ENCODE measurements at places on chromosomes 12 and 14.

DNA sequence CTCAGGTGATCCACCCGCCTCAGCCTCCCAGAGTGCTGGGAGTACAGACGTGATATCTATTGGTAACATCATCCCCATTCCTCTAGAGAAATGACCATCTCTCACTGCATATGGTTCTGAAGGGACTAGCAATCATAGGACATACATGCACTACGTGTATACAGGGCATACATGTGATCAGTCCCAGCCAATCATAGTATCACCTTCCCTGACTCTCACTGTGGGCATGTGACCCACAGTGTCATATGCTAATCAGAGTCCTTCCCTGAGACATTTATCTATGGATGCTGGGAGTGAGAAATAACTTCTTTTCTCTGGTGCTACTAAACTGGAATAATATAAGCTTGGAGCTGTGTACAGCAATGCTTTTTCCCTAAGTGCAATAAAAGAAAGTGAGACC, 12.1 kb upstream of the FBXW8 start:
- DNase-seq: no peak

DNA sequence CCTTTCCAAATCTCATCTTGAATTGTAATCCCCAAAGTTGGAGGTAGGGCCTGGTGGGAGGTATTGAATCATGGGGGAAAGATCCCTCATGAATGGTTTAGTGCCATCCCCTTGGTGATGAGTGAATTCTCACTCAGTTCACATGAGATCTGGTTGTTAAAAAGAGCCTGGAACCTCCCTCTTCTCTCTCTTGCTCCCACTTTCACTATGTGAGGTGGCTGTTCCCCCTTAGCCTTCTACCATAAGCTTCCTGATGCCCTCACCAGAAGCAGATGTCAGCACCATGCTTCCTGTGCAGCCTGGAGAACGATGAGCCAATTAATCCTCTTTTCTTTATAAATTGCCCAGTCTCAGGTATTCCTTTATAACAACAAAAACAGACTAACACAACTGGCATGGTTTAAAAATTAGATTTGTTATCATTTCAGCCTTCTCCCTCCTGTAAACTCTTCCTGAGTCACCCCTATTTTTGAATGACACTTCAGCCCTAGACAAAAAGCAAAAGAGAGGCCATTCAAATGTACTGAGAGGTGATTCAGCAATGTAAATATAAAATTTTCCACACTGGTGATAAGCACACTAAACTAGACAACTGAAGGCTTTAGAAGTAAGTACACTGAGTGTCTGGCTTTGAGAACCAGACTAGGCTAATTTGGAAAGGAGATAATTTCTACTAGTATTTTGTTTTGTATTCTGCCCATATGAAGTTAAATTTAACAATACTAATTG, 212.1 kb upstream of the ABCD2 start:
- no peak for DNase-seq

- no peak for DNase-seq
Observed at GRCh38 chr12:51705450-51705849, 114.4 kb downstream of the SCN8A start.

DNA sequence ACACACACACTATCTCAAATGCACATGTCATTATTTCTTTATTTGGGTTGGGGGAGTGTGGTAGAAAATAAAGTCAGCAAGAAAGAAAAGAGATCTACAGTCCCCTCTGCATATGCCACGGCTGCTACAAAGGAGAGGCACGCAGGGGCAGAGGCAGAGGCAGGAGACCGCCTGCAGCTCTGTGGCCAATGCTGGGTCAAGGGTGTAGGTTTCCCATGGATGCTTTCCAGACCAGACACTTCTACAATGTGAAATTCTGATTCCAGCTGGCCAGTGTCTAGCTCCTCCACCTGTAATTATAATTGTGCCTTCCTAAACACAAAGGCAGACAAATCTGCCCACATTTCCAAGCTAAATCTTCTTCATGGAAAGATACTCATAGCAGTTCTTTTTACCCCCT, 19.2 kb downstream of the VPS37B start:
- DNase-seq: no peak

DNA sequence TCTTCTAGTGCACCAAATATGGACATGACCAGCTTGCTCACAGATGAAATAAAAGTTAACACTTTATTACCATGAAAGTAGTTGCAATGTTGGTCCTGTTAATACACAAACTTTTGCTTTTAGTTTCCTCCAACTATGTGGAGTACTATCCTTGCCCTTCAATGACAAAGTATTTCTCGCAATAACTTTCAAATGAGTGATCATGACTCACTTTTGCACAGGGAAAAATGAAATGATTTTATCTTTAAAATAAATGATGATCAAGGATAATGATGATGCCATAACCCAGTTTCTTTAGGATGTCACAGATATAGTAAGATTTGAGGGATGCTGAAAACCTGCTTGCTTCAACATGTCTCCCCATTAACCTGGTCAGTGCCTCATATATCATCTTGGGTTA, 254.0 kb upstream of the KITLG start:
- no peak for DNase-seq

DNA sequence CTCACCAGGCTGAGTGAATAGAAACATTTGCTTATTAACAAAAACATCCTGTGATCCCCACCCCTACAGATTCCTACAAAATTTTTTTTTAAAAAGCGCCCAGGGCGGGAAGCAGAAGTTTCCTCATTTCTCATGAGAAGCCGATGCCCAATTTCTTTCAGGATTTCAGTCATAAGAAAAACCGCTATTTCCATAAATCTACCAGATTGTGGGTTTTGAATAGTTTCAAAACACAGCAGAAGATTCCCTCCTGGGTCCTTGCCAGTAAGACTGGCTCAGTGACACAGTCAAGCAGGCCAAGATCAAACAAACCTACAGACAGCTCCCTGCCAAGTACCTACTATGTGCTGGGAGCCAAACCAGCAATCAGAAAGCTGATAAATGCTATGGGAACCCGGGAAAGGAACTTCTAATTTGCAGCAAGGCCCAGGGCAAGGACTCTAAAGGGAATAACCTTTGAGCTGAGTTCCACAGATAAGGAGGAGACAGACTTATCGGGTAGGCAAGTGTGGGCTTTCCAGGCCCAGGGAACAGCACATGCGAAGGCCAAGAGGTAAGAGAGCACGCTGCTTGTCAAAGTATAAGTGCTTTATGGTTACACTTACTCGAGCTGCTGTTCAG, 68.7 kb downstream of the CCDC88C start:
- DNase-seq: peak; percentile 60

- no peak for DNase-seq
Observed at GRCh38 chr12:13390381-13390861, 193.9 kb downstream of the EMP1 start.

DNA sequence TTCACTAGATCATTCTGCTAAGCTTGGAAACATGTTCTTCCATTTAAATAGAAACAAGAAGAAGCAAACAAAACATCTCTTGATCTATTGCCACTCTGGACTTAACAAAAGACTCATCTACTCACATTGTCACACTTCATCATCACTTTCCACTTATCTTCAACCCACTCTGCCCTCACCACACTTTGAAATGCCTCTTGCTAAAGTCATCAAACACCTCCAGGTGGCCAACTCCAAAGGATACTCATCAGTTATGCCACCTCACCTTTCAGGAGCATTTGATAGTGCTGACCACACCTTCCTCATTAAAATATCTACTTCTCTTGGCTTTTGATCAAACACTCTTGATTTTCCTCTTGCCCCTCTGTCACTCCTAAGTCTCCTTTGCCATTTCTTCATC, 7.2 kb downstream of the EFCAB11 start:
- no peak for DNase-seq

- DNase-seq: no peak
Observed at GRCh38 chr12:15497671-15498292, 175.5 kb downstream of the PTPRO start.

DNA sequence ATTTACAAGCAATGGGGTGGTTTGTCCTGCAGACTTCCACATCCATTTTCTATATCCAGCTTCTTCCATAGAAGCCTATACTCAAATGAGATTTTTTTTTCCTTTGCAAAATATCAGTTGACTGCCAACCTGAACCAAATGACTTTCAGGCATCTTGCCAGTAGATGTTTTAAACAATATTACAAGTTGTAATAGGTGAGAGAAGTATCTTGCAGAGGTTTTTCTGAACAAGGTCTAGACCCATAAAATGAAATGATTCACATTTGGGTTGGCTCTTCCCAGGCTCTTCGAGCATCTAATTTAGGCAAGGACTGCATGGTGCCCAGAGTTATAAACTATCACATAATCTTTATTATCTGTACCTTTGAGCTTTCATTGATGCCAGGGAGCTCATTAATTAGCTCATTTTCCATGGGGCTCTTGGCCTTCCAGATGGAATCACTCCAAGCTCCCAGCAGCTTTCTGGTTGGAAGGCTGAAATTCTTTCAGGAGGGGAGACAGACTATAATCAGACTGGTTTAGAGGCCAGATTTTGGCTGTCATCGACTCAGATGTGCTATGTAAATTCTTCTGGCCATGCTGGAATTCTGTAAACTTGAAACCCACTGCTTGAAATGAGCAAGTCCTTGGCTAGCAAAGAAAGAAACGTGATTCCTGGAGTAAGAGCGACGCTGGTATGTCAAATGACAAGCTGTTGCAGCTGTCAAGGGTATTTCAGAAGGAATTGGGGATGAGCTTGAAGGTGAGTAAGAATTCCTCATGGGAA, 32.2 kb upstream of the DICER1 start:
- DNase-seq: no peak

DNA sequence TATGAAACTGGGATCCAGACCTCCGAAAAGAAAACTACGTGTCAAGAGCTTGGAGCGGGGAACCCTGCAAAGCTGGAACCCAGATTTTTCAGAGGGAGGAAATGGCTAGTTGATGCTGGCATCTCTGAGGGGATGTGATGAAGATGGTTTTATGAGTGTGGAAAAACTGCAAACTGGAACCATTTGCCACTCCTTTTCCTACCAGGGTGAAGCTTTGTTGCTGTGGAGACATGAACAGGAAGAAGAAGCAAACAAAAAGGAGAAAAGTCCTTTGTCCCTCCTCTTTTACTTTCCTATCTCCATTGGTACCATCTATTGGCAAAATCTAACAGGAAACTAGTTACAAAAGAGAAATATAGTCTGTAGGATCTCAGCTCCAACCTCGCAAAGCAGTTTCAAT, 39.2 kb downstream of the CDK17 start:
- DNase-seq: no peak

- DNase-seq: no peak
Observed at GRCh38 chr12:92035477-92035876, 110.2 kb downstream of the BTG1 start.

GRCh38 chr12:77064896-77065360, 441 bp downstream of the E2F7 start:
- peak; percentile 43 for DNase-seq

DNA sequence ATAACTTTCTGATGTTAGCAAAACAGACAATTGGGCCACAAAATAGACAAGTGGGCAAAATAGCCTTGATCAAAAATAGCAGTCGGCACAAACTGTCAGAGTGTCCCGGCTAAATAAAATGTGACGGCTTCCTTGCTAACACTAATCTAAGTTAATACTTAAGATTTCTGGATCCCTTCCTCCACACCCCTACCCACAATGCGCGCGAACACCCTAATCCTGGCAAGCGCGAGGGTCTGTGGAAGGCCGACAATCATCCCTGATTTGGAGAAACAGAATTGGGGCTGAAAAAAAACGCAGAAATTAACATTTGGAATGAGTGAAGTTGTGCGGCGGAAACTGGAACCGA, 489 bp downstream of the CEP290 start:
- DNase-seq: no peak

DNA sequence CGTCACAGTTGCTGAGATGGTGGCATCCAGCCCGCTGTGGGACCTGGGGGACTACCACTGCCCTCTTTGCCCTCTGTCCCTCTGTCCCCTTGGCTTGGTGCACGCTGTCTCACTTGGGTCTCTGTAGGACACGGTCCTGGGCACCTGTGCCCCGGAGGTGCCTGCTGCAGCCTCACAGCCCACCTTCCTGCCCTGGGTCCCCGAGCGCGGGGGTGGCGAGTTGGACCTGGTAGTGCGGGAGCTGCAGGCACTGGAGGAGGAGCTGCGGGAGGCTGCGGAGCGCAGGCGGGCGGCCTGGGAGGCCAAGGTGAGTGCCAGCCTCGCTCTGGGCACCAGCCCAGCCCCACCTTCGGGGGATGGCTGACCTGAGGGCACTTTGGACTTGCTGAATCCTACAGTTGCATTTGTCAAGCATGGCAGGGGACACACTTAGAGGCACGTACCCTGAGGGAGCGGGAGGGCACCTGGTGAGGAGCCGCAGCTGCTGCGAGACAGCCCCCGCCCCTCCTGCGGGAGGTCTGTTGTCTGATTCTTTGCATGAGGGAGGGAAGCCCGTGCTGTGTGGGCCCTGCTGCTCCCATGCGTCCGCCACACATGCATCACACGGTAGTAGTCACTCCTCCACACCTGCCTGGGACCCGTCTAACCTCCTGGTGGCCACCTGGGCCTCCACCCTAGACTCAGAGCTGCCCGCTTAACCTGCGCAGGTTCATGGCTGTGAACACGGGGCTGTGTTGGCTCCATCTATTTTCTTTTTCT, 6.8 kb downstream of the TEDC1 start:
- DNase-seq: no peak

DNA sequence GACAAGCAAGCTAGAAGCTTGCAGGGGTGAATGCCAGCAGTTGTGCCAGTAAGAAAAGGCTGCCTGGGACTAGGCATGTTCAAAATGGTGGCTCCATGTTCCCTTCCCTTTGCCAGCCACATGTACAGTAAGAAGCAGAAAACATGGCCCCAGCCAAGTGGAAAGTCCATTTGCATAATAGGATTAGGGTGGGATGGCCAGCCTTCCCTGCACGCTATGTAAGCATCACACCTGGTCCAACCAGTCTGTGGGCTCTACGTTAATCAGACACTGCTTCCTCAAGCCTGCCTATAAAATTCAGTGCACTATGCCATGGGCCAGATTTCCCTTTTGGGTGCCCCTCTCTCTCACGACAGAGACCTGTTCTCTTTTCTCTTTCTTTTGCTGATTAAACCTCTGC, 288.4 kb downstream of the GXYLT1 start:
- DNase-seq: no peak

DNA sequence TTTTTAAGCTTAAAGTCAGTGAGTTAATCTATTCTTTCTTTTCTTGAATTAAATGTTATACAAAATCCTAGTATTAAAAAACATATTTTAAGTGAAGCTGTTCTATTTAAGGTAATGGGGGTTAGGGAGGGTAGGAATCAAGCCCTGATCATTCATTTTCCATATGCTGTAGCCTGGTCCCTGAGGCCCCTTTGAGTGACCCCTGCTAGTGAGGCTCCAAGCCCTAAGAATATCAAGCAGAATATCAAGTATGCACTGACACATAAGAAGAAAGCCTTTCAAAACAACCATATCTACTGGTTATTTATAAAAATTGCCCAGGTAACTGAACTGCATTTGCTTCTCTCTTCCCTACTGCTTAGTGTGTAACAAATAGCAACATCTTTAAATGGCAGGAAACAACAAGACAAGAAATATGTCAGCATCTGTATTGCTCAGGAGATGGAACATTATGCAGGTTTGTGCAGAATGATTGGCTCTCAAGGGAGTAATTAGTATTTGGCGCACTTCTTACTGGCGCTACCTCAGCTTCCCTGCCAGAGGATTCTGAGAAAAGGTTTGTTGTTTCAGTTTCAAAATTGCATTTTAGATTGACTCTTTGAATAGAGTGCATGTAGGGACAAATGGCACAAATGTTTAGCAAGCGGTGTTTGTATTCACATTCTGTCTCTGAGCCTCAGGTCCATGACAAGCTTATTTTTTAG, 223.0 kb downstream of the DUSP6 start:
- peak; percentile 7 for DNase-seq
